A549 treated with RU486 at 1 μM for 4 hours (cell line): ENCODE measurements at places on chromosomes 13 and 19. TPM values are rescaled to one million over a fixed set of nuclear protein-coding genes. Genes with fewer than 3 reads are reported as not detected.

Gene ZNF442
- not detected in 5 replicates for total RNA-seq

Gene CASP14
- not detected in 5 replicates for total RNA-seq

Gene C13orf42
- not detected in 5 replicates for total RNA-seq

Gene SLC1A6
- total RNA-seq = not detected in 5 replicates

Gene DACH1
- total RNA-seq = not detected in 5 replicates

Gene TEX26
- not detected in 5 replicates for total RNA-seq

Gene SLC15A1
- total RNA-seq = 0.03 to 0.07 TPM (median 0.06 TPM) in 4 of 5 replicates, not detected in the other

Gene FSD1
- total RNA-seq = 7.4 to 9.0 TPM (median 8.4 TPM) in 5 replicates

Gene EDNRB
- not detected in 5 replicates for total RNA-seq

Gene CDX2
- total RNA-seq = 0.64 to 1.4 TPM (median 0.78 TPM) in 5 replicates

Gene NCR1
- total RNA-seq = not detected in 5 replicates

Gene UBE2L5
- total RNA-seq = not detected in 5 replicates

Gene ZFR2
- total RNA-seq = 0.25 to 0.56 TPM (median 0.48 TPM) in 3 of 5 replicates, not detected in the others

Gene PEX11G
- total RNA-seq = 0.93 to 2.1 TPM (median 1.8 TPM) in 5 replicates

Gene PDX1
- total RNA-seq = 0.06 to 0.13 TPM (median 0.12 TPM) in 4 of 5 replicates, not detected in the other

Gene CAPS
- 0.59 to 1.3 TPM (median 0.92 TPM) in 5 replicates for total RNA-seq

Gene ZNF560
- not detected in 5 replicates for total RNA-seq

Gene DLEU7
- not detected in 5 replicates for total RNA-seq

Gene TNFRSF19
- 1.5 to 3.8 TPM (median 3.1 TPM) in 5 replicates for total RNA-seq

Gene SLC10A2
- not detected in 5 replicates for total RNA-seq

Gene SOX21
- total RNA-seq = 0.61 to 1.3 TPM (median 1.3 TPM) in 5 replicates

Gene FAM216B
- total RNA-seq = not detected in 5 replicates

Gene MISP3
- 2.2 to 4.8 TPM (median 4.3 TPM) in 5 replicates for total RNA-seq

Gene CYP4F2
- total RNA-seq = 0.10 to 0.43 TPM in 2 of 5 replicates, not detected in the others

Gene NPAS1
- total RNA-seq = 4.0 to 7.4 TPM (median 6.4 TPM) in 5 replicates

Gene JAK3
- 0.15 to 0.36 TPM (median 0.31 TPM) in 5 replicates for total RNA-seq

Gene EFNA2
- total RNA-seq = 0.95 to 2.7 TPM (median 1.9 TPM) in 5 replicates

Gene STOML3
- total RNA-seq = not detected in 5 replicates

Gene IZUMO2
- total RNA-seq = not detected in 5 replicates

Gene ZNF471
- 0.02 to 0.28 TPM (median 0.07 TPM) in 3 of 5 replicates, not detected in the others for total RNA-seq

Gene ZNF737
- total RNA-seq = 0.06 to 0.15 TPM (median 0.12 TPM) in 3 of 5 replicates, not detected in the others

Gene KASH5
- total RNA-seq = 0.10 TPM in 1 of 5 replicates, not detected in the others

Gene NLRP7
- total RNA-seq = not detected in 5 replicates

Gene ACP7
- 0.14 to 0.24 TPM (median 0.17 TPM) in 4 of 5 replicates, not detected in the other for total RNA-seq

Gene APC2
- 0.69 to 2.1 TPM (median 1.3 TPM) in 5 replicates for total RNA-seq

Gene TMEM259
- 64.2 to 118 TPM (median 113 TPM) in 5 replicates for total RNA-seq

Gene ZNF837
- total RNA-seq = 0.79 to 1.8 TPM (median 1.5 TPM) in 5 replicates

Gene WDR88
- 0.16 TPM in 1 of 5 replicates, not detected in the others for total RNA-seq

Gene LGALS4
- 0.30 to 1.8 TPM (median 0.78 TPM) in 5 replicates for total RNA-seq

Gene TNFSF9
- 4.7 to 8.9 TPM (median 7.0 TPM) in 5 replicates for total RNA-seq

Gene DOCK6
- 6.0 to 12.0 TPM (median 8.8 TPM) in 5 replicates for total RNA-seq

Gene FFAR3
- total RNA-seq = not detected in 5 replicates

Gene STARD13
- total RNA-seq = 3.3 to 3.9 TPM (median 3.7 TPM) in 5 replicates

Gene SRRM5
- total RNA-seq = 0.67 to 1.0 TPM (median 0.78 TPM) in 5 replicates

Gene MAP3K10
- 13.3 to 19.3 TPM (median 17.7 TPM) in 5 replicates for total RNA-seq

Gene ITGBL1
- total RNA-seq = 0.97 to 1.8 TPM (median 1.6 TPM) in 5 replicates

Gene CEACAM4
- total RNA-seq = not detected in 5 replicates

Gene NAPSA
- total RNA-seq = 0.71 to 1.3 TPM (median 0.94 TPM) in 5 replicates

Gene ZNF536
- 0.03 TPM in 1 of 5 replicates, not detected in the others for total RNA-seq

Gene UPF3A
- total RNA-seq = 29.8 to 34.0 TPM (median 33.9 TPM) in 5 replicates
